ENCODE measurements at places on chromosomes 7 and 10.

DNA sequence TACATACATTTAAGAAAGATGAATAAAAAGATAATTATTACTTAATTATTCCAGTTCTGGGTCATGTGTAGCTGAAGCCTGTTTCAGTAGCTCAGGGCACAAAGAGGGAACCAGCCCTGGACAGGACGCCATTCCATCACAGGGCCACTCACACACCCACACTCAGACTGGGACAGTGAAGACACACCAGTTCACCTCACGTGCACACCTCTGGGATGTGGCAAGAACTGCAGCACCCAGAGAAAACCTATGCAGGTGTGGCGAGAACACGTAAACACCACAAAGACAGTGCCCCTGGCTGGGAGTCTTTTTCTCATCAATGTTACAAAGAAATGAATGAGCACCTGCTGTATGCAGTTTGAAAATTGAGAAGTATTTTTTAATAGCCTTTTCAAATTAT is 1.6 kb upstream of the IDI1 start:
- no peak for DNase-seq

DNA sequence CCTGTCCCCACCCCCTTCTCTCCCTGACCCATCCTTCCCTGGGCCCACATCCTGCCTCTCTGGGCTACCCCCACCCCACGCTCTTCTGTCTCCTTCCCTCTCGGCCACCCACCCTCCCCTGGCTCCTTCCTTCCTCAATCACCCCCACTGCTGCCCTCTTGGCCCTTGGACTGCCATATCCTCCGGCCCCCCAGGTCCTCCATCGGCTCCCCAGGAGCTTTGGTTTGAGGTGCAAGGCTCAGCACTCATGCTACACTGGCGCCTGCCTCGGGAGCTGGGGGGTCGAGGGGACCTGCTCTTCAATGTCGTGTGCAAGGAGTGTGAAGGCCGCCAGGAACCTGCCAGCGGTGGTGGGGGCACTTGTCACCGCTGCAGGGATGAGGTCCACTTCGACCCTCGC is 10.9 kb downstream of the EPHB6 start:
- no peak for DNase-seq

DNA sequence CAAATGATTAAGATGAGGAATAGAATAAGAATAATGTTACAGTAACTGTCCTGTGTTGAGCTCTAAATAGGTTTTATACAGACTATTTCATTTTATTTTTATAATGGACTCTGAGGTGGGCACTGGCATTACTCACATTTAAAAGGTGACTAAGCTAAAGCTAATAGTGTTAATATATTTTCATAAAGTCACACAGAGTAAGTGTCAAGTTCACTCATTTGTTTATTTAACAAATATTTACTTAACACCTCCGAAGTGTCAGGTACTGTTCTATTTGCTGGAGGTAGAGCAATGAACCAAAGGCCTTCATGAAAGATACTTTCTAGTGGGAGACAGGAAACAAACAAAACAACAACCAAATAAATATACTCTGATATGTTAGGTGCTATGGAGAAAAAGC is 44.0 kb downstream of the ASB4 start:
- DNase-seq = no peak

GRCh38 chr7:123680580-123680979 is 24.9 kb downstream of the LMOD2 start:
- no peak for DNase-seq

DNA sequence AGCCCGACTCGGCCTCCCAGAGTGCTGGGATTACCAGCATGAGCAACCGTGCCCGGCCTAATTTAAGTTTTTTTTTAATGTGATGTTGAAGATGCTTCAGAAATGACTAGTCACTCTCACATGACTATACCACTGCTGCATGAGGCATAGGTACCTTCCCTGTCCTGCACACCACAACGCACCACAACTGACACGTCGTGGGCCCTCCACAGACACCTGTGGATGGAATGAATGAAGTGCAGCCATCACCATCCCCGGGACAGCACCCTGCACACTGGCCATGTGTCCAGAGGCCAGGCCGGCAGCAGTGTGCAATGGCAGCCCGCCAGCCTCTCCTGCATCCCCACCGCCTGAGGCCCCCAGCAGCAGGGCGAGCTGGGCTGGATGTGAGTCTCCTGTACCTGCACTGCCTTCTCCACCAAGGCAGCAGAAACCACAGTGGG is 55.1 kb downstream of the VOPP1 start:
- no peak for DNase-seq
